ENCODE measurements at places on chromosomes 1 and 21. TPM values are rescaled to one million over a fixed set of nuclear protein-coding genes. Genes with fewer than 3 reads are reported as not detected.

DNA sequence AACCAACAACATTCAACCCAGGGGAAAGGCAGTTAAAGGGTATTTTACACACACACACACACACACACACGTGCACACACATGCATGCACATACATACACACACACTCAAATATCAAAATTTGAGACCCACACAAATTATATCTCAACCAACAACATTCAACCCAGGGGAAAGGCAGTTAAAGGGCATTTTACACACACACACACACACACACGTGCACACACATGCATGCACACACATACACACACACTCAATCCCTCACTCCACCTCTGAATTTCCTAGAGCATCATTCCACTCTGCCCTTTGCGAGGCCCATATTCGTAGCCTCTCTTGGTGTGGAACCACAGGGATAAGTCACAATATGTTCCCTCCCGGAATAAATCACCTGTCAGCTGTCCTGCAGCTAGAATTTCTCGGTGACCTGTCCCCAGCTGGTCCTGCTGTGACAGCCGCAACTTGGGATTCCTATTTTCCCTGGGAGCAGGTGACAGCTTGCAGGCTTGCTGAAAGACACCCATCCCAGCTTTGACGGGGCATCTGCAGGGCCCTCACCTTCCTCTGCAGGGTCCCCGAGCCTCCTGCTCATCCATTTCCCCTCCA is 122.7 kb downstream of the PSMG1 start:
- no peak for DNase-seq

GRCh38 chr1:19647643-19648042 is 3.5 kb downstream of the NBL1 start:
- DNase-seq: no peak

DNA sequence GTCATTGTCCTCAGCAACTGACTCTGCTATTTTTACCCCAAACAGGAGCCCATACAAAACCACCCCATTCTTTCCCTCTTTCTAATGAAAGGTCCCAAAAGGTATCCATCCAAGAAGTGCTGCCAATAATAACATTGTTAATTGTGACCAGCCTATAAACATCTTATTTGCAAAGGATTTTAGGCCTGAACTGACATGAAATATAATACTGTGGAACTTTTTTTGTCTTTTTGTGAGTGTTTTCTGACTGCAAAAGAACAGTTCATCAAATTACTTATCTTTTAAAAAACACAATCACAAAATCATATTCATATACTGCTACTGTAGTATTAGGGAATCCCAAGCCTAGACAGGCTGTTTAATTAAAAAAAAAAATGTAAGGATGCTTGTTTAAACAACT is 3.4 kb downstream of the PIGM start:
- no peak for DNase-seq

- no peak for DNase-seq
Observed at GRCh38 chr1:44249543-44249942, 36.3 kb downstream of the DMAP1 start.

- DNase-seq: peak; percentile 40
Observed at GRCh38 chr21:14877581-14878228, 187.1 kb downstream of the NRIP1 start.

DNA sequence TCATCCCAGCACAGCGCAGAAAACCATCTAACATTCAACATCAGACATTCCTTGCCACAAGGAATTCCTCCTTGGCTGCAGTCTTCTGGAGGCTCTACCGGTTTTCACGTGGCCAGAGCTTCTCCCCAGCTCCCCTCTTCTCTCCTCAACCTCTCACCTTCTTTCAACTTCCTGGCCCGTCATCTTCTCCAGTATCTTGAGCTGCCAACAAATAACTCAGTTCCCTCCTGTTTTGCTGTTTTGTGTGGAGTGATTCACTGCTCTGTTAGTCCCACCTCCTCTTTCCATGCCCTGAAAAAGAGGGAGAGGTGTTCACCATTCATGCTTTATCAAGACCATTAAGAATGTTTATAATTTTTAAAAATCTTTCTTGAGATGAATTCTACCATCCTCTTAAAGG is 32.6 kb downstream of the PIGM start:
- DNase-seq: no peak

- no peak for DNase-seq
Observed at GRCh38 chr1:203318229-203318517, 12.9 kb downstream of the BTG2 start.

- no peak for DNase-seq
Observed at GRCh38 chr1:57963581-57963980, 539.7 kb upstream of the DAB1 start.

GRCh38 chr1:204520834-204521709 is 4.9 kb downstream of the MDM4 start:
- DNase-seq: no peak

DNA sequence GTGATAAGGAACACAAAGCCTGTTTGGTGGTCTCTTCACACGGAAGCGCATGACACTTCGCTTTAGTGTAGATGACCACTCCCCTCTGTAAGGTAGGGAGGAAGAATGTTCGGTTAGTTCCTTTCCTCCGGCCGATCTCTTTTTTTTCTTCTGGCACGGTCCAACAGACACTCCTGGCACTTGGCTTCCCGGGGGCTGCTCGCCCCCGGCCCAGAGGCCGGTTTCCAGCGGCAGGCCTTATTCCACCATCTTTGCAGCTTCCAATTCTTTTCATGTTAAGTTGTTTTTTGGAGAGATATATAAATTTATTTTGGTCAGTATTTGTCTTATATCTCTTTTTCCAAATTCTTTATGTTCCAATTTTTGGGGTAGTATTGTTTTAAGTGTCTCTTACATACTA is 151.8 kb upstream of the GREM2 start:
- DNase-seq: no peak

DNA sequence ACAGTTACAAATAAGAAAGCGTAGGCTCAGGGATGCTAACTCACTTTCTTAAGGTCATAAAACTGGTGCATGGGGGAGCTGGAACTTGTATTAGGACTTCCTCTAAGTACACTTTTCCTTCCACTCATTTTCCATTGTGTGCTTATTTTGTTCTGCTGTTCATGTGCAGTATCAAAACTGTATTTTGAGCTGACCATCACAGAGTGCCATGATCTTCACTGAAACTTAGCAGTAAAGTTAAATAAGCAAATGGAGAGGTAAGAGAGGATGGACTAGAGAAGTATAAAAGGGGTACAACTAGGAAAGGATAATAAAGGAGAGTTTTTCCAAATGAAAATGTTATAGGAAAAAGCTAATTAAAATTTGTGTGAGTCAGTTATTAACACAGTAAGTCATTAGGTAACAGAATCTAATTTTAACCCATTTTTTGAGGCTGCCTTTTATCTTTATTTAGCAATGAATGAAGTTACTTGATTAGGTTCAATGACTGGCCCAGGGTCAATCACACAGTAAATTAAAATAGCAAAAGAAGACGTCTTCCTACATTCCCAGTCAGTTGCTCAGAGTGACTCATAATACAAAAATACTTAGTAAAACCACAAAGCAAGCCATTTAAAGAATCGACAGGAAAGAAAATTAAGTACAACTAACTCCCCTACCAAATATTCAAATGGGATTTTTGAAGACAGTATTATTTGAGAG is 165.8 kb upstream of the C1orf105 start:
- DNase-seq: no peak

DNA sequence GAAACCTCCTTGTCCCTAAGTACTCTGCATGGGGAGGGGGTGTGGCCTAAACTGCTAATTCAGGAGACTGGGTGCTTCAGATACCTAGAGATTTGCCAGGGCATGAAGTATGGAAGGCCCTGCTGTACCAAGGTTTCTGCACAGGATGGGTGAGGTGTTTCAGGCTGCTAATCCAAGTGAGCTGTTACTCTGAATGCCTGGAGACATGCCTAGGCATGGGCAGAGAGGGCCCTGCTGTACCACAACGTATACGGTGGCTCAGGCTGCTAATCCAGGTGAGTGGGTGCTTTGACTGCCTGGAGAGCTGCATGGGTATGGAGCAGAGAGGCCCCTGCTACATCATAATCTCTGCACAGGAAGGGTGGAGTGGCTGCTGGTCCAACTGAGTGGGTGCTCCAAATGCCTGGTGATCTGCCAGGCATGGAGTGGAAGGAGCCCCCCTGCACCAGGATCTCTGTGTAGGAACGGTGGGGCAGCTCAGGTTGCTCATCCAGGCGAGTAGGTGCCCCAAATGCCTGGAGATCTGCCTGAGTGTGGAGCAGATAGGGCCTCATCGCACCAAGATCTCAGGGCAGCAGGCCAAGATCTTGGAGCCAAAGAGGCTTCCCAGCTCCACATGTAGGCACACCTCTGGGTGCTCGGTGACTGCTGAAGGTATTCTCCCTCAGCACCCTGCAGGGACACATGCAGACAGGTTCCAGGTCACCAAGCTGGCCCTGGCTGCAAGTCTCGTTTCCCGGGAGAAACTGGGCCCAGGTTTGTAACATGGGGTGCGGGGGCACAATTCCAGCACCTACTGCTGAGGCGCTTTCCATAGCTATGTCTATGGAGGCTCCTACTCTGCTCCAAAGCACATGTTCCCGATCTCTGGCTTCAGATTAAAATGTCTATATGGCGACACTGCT is 252.5 kb upstream of the PLXNA2 start:
- DNase-seq: no peak

DNA sequence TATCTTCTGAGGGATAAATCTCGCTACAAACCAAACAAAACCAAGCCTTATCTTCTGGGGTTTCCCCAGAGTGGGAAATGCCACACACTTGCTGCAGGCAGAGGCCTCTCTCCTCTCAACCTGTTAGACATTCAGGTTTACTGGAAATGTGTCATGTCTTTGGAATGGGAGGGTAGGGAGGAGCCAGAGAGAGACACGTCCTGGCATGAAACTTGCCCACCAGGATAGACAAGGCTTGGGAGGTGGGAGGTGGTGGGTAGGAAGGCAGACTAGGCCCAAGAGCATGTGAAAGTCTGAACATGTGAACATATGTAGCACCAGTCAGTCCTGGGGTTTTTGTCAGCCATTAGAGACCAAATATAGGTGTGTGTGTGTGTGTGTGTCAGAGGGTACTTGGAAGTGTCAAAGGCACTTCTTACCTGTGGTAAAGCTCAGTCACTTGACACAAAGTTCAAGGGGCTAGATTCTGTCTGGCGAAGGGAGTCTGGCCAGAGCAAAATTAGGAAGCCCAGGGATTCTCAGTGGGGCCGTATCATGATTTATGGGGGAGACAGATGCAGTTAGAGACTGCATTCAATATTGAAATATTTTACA is 32.4 kb upstream of the PIGC start:
- DNase-seq: no peak

DNA sequence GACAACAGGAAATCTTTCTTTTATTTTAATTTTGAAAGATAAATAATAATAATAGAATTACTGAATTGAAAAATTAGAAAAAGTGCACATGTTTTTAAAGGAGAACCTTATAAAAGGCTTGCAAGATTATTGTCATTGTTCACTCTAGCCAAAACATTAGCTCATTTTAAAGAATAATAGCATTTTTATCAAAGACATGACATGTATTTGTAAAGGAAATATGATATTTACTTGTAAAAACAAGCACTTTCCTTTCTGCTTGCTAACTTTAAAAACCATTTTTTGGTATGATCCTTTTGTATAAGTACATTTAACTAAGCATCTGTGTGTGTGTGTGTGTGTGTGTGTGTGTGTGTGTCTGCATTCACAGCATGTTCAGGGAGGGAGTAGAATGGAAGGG is 156.3 kb upstream of the C1orf87 start:
- no peak for DNase-seq

DNA sequence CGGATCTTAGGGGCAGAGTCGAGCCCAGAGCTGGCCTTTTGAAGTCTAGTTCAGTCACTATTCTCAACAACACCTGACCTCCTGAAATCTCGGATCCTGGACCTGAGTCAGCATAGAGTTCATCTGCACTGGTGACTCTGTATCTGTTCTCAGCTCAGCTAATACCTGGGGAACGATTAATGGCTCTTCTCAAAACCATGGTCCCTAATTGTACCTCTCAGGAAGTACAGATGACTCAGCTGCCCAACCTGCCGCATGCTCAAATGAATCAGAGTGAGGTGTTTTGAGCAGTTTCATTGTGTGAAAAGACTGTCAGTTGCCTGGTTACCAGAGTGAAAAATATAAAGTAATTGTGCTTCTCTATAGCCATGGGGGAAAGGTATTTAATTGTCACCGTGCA is 89.2 kb downstream of the SLC35F3 start:
- no peak for DNase-seq

- DNase-seq: no peak
Observed at GRCh38 chr1:247440001-247440620, 17.8 kb downstream of the OR2B11 start.

GRCh38 chr1:218995091-218995665 is 178.5 kb upstream of the LYPLAL1 start:
- no peak for DNase-seq

- DNase-seq: no peak
Observed at GRCh38 chr1:221574529-221574928, 167.4 kb downstream of the DUSP10 start.

DNA sequence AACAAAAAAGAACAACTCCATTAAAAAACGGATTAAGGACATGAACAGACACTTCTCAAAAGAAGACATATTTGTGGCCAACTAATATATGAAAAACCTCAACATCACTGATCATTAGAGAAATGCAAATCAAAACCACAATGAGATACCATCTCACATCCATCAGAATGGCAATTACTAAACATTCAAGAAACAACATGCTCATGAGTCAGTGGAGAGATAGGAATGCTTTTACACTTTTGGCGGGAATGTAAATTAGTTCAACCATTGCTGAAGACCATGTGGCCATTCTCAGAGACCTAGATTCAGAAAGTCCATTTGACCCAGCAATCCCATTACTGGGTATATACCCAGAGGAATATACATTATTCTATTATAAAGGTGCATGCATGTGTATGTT is 1442.6 kb upstream of the B3GALT2 start:
- DNase-seq: no peak

Gene ST6GALNAC3
- 86.1 TPM for polyA plus RNA-seq

Gene INSRR
- 1.8 TPM for polyA plus RNA-seq

Gene ITLN1
- 1.6 TPM for polyA plus RNA-seq

Gene ARMH1
- 7.3 TPM for polyA plus RNA-seq

Gene SPRR1A
- not detected for polyA plus RNA-seq

Gene OR2T2
- polyA plus RNA-seq: not detected

Gene FAM78B
- polyA plus RNA-seq: 1.5 TPM

Gene OLFM3
- polyA plus RNA-seq: 24.7 TPM

Gene PDZK1
- polyA plus RNA-seq: 192 TPM

Gene FNDC5
- polyA plus RNA-seq: 44.6 TPM

Gene ALX3
- not detected for polyA plus RNA-seq

Gene SYTL1
- polyA plus RNA-seq: 7.6 TPM

Gene INKA2
- 2.2 TPM for polyA plus RNA-seq

Gene TMCC2
- polyA plus RNA-seq: 6.3 TPM

Gene CDCA8
- 25.6 TPM for polyA plus RNA-seq

Gene SLC5A9
- polyA plus RNA-seq: 20.6 TPM

Gene ACTL8
- not detected for polyA plus RNA-seq
